ENCODE measurements at places on chromosomes 5 and 9. TPM values are rescaled to one million over a fixed set of nuclear protein-coding genes. Genes with fewer than 3 reads are reported as not detected.
A peak's percentile ranks its signal among the peaks of the same experiment; 100 is the strongest.

DNA sequence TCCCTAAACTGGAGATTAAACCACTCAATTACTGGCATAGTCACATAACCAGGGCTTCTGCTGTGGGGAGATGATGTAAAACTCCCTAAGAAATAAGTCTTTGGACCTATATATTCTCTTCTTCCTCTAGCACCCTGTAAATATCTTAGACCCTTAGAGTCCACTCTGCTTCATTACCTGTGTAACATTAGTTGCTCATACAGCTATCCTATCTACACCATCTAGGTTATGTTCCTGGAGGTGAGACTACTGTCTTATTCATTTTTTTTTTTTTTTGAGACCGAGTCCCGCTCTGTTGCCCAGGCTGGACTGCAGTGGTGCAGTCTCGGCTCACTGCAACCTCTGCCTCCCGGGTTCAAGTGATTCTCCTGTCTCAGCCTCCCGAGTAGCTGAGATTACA, 9.6 kb upstream of the TICAM2 start:
- no peak overlapping the region for H3K4me3 ChIP-seq
- peaks cover 23% of the 10 kb centered on the region for H3K36me3 ChIP-seq
- no peak for DNase-seq
- no peak overlapping the region for H3K27ac ChIP-seq
- no peaks in the 10 kb centered on the region for H3K27me3 ChIP-seq
- H3K4me1 ChIP-seq: no peaks in the 10 kb centered on the region

DNA sequence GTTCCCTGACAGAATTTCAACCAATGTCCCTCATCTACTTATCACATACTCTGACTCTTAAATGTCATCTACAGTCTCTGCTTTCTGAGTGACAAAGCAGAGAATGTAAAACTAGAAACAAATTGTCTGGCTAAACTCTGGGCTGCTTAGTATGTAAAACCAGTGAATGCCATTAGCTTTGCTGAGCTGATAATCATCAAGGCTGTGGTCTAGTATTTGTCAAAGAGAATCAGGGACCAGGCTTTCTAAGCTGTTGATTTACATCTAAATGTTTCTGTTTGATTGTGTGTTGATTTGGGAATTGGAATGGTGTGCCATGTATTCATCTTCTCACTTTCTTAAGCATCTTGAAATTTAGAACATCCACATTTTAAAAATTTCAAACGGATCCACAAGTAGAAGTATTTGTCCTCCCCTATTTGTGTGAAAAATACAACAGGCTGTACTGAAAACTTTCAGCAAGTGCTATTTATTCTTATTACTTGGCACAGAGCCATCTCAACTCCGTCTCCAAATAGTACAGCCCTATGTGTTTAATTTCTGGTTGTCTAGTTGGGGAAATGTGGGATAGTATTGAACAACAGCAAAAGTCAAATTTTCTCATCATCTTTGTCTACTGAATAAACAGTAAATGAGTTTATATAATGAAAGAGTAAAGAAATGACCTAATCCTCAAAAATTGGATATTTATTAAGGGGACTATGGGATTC, 251.5 kb downstream of the KCTD16 start:
- no peak overlapping the region for H3K27ac ChIP-seq
- no peaks in the 10 kb centered on the region for H3K27me3 ChIP-seq
- DNase-seq: peak; percentile 17
- H3K4me1 ChIP-seq: no peaks in the 10 kb centered on the region

GRCh38 chr5:138467711-138468132, 2.4 kb downstream of the EGR1 start:
- H3K27ac ChIP-seq: peak overlapping the region; percentile 73
- peak overlapping the region; percentile 92 for H3K4me3 ChIP-seq
- H3K27me3 ChIP-seq: no peaks in the 10 kb centered on the region
- no peak for DNase-seq

DNA sequence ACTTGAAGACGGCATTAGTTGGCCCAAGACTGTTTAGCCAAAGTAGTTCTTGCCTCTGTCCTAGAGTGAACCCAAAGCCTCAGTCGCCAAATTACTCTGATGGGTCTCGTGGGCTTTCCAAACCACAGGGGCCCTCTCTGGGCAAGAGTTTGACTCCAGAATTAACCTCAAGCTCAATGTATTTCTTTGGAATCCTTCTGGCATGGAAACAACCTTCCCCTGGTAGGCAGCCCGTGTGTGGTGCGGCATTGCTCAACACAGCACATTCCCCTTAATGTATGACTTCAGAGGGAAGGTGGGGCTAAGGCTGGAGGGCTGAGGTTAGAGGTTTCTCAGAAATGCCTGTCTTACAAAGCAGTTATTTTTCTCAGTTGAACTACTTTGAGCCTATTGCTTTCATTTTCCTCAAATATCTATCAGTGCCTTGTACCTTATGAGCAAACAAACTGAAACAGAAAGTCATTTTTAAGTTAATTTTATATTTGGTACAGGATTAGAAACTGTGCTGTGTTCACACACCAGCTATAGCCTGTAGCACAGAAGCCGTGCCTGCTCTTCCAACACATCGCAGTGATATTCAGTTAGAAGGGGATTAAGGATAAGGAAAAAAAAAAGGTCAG, 123.9 kb upstream of the HAPLN1 start:
- no peaks in the 10 kb centered on the region for H3K27me3 ChIP-seq
- H3K27ac ChIP-seq: peak overlapping the region; percentile 94
- H3K4me3 ChIP-seq: peak overlapping the region; percentile 66
- peak; percentile 82 for DNase-seq

DNA sequence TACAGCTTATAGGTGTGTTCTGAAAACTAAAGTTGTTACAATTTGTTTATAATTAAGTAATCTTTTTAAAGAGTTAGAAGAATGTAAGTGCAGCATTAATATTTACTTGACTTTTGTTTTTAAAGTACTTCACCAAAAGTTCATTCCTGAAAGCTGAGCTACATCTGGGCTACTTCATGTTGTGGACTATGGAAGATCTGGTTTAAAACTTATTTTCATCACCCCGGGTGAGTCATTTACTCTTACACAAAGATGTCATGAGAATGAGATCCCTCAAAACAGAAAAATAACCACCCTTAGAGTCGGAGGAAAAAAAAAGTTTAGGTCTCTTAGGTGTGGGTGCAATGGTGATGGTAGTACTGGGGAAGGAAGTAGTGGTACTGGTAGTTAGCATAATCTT, 5.1 kb downstream of the POU5F2 start:
- H3K27ac ChIP-seq: no peak overlapping the region
- no peak overlapping the region for H3K4me3 ChIP-seq
- no peaks in the 10 kb centered on the region for H3K27me3 ChIP-seq
- H3K4me1 ChIP-seq: peaks cover 9% of the 10 kb centered on the region

DNA sequence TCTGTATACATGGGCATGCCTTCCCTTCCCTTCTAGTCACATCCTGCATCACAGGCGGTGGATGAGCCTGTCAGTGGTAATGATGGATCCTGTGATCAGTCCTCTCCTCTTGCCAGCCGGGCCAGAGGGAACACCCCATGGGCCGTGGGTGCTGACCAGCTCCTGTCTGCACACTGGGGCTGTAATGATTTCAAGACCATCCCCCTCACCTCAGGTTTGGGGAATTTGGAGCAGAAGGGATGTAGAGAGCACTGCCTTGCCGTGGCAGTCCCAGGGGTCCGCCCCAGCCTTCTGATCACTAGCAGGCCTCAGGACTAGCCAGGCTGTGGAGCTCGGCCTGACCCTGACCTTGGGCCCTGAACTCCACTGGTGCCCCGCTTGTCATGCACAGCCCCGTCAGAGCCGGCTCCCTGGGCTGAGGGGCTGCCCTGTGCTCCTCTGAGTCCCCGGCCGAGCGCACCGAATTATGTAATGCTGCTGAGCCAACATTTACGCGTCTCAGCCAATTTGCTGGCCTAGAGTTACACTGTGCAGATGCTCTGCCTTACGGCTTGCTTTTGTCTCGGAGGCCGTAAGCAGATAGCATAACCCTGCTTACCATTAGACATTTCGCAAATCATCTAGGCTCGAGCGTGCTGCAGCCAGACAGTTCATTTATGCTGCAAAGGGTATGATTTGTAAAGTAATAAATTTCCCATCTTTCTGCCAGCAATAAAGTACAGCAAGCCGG, 155.3 kb downstream of the MACROH2A1 start:
- no peaks in the 10 kb centered on the region for H3K27me3 ChIP-seq
- peaks cover 51% of the 10 kb centered on the region for H3K4me1 ChIP-seq
- DNase-seq: no peak
- no peaks in the 10 kb centered on the region for H3K36me3 ChIP-seq

- H3K4me3 ChIP-seq: no peak overlapping the region
- H3K27me3 ChIP-seq: no peaks in the 10 kb centered on the region
- H3K4me1 ChIP-seq: peaks cover 18% of the 10 kb centered on the region
- peak; percentile 81 for DNase-seq
Measured at GRCh38 chr5:176441921-176442323, 6.3 kb upstream of the FAF2 start.

GRCh38 chr9:130444565-130445221, at the start of gene ASS1:
Gene ASS1, plus strand, starts transcription at chr9:130444961. Its CDS starts 7,268 bp downstream, at chr9:130452229.
- H3K27me3 ChIP-seq: no peaks in the 10 kb centered on the region
- peak within 1 kb of the TSS; percentile 91 for H3K27ac ChIP-seq
- DNase-seq: peak; percentile 92
- peaks cover 26% of the 10 kb centered on the region for H3K4me1 ChIP-seq
- H3K36me3 ChIP-seq: no peaks in the 10 kb centered on the region
- H3K4me3 ChIP-seq: peak within 1 kb of the TSS; percentile 77

DNA sequence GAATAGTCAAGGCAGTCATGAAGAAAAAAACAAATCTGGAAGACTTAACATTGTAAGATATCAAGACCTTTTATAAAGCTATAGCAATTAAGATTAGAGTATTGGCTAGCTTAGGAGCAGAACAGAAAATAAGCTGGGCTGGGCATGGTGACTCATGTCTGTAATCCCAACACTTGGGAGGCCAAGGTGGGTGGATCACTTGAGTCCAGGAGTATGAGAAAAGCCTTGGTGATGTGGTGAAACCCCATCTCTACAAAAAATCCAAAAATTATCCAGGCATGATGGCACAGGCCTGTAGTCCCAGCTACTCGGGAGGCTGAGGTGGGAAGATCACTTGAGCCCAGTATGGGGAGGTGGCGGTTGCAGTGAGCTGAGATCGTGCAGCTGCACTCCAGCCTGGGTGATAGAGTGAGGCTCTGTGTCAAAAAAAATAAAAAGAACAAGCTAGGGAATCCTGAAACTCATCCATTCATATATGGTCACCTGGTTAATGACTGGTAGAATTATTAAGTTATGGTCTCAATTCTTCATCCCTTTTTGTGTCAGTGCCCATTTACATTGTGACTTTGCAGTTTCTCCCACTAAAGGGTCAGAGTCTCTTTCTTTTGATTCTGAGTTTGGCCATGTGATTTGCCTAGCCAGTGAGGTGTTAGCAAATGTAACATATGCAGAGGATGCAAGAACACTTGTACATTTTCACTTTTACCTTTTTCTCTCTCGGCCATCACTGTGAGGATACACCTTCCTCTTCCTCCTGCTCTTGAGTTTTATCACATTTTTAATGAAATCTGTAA, 144.6 kb upstream of the SGCD start:
- H3K27me3 ChIP-seq: no peaks in the 10 kb centered on the region
- no peak for DNase-seq
- no peak overlapping the region for H3K4me3 ChIP-seq
- peaks cover 11% of the 10 kb centered on the region for H3K4me1 ChIP-seq
- no peaks in the 10 kb centered on the region for H3K36me3 ChIP-seq
- H3K27ac ChIP-seq: no peak overlapping the region

DNA sequence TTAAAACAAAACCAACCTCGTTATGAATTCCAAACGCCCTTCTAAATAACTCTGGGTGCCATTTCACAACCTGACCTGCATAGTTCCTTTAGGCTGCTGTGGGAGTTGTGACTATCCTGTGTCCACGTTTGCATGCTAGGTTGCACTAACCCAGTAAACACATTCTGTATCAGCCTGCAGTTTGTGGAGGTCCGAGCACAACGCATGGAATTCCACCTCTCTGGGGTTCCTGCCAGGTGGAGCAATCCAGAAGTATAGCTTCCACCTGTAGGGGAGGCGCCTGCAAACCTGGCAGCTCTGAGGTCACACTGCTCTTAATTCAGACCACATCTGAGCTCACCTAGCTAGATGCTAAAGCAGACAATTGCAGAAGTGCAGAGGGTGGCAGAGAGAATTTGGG, 57.2 kb downstream of the MARCHF3 start:
- H3K36me3 ChIP-seq: no peaks in the 10 kb centered on the region
- DNase-seq: no peak
- no peaks in the 10 kb centered on the region for H3K27me3 ChIP-seq
- peaks cover 19% of the 10 kb centered on the region for H3K4me1 ChIP-seq
- no peak overlapping the region for H3K27ac ChIP-seq
- no peak overlapping the region for H3K4me3 ChIP-seq

DNA sequence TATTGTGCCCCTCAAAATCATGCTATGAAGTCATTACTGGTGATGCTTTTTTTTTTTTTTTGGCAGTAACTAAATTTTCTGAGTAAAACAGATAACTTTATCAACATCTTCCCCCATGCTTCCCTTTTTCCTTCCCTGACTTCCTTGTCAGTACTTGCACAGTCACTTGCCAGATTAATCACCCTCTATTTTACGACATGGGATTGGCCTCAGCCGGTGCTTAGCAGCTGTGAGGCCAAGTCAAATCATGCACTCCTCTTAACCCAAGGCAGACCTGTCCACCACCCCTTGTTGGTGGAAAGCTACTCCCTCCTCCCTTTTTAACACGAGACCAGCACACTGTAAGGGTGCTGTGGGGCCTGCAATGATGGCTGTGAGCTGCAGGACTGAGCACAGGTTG, 118.0 kb upstream of the OTULINL start:
- H3K4me3 ChIP-seq: no peak overlapping the region
- peak; percentile 93 for DNase-seq
- no peaks in the 10 kb centered on the region for H3K27me3 ChIP-seq
- H3K27ac ChIP-seq: peak overlapping the region; percentile 84
- H3K4me1 ChIP-seq: peaks cover 13% of the 10 kb centered on the region

DNA sequence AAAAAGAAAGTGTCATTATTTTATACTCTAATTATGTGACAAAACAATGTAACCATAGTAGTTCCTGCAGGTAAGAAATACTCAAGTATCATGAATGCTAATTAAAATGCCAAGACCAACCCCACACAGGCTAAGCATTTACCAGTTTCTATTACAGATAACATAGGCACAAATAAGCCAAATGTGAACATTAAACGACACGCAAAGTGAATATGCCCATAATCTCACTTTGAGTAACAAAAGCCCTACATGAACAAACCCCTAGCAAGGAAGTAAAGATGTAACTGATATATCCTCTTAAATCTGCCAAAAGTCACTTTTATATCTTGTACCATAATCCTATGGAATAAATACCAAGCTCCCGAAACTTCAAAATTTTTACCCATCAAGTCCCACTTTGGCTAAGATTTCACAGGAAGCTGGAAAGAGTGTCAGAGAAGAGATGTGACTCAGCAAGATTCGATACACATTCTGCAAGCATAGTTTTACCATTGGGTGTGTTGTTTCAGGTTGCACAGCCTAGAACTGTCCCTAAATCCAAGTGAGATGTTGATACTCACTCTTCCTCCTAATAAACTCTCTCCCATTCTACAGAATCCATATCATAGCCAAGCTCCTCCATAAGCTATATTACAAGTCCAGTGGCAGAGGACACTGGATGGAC, 28.8 kb downstream of the TRPM6 start:
- H3K27me3 ChIP-seq: no peaks in the 10 kb centered on the region
- H3K4me3 ChIP-seq: no peak overlapping the region
- H3K4me1 ChIP-seq: no peaks in the 10 kb centered on the region
- DNase-seq: no peak
- H3K36me3 ChIP-seq: no peaks in the 10 kb centered on the region

JAKMIP2 gene
- 1.1 TPM for total RNA-seq

Measured in osteoblast (primary cell).